Stimulated activated CD8-positive, alpha-beta memory T cell treated with anti-CD3 and anti-CD28 coated beads, Interleukin-7, amount 100 ng/mL, for 48 hours (primary cell): ENCODE measurements at places on chromosomes 12 and 14.

DNA sequence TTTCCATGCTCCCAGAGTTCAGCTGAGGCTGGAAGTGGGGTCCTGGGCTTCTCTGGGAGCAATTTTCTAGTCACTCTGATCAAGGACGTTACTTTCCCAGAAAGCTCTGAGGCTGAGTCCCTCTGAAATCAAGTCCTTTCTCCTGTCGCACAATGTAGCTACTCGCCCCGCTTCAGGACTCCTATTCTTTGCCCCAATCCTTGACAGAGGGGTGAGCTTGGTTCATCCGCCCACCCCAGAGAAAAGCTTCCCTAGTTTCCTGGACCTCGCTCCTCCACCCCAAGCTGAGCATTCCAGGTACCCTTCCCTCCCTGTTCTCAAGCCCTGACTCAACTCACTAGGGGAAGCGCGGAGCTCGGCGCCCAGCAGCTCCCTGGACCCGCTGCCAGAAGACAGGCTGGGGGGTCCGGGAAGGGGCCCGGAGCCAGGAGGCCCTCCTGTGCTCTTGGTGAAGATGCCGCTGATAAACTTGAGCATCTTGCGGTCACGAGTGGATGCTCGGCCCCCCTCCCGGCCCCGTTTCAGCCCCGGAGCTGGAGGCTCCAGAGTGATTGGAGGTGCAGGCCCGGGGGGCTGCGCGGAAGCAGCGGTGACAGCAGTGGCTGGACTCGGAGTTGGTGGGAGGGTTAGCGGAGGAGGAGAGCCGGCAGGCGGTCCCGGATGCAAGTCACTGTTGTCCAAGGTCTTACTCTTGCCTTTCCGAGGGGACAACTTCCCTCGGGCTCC, 1.6 kb downstream of the AGAP2 start:
- no peak for DNase-seq

DNA sequence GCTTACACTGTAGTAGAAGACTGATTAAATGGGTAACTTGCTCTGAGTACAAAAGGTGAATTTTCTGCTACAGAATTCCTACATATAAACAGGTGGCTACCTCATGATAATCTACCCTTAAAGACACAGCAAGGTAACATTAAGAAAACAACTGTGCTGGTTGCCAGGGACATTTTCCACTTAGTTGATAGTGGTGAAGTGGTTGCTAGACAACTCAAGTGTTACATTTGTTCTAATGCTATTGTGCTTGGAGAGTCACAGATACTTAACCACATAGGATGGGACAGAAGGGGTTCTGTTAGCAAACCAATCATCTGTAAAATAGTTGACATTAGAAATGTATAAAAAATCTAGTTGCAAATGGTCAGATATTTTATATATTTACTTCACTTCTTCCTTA, 870.3 kb upstream of the SEL1L start:
- DNase-seq: no peak

DNA sequence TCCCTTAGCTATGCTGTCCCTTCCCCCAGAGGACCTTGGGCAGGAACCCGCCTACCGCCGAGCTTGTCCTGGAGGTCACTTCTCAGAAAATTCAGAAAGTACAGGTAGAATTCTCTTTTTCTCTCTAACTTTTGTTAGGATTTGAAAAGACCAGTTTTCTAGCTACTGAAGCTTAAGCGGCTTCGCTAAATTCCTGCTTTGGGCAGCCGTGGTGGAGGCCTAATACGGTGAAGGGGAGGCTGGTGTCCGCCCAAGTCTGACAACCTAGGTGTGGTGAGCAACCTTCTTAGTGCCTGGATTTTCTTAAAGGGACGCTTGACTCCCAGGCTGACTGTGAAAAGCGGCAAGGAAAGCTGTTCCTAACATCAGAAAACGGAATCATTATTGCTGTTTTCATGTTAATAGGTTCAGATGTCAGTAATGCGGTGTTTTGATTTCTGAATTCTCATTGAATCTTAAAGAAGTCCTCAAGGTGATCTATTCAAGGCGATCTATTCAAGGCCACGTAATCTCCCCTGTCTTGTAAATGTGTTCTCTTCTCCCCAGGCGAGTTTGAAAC, 835 bp downstream of the FGD4 start:
- DNase-seq: no peak

- DNase-seq: no peak
Observed at GRCh38 chr12:104620837-104621531, 164.2 kb downstream of the CHST11 start.

- no peak for DNase-seq
Observed at GRCh38 chr12:93089805-93090569, 160.9 kb upstream of the EEA1 start.

- no peak for DNase-seq
Observed at GRCh38 chr14:71235875-71236274, 328.6 kb downstream of the PCNX1 start.
